ENCODE measurements at places on chromosomes 2 and 18. TPM values are rescaled to one million over a fixed set of nuclear protein-coding genes. Genes with fewer than 3 reads are reported as not detected.

DNA sequence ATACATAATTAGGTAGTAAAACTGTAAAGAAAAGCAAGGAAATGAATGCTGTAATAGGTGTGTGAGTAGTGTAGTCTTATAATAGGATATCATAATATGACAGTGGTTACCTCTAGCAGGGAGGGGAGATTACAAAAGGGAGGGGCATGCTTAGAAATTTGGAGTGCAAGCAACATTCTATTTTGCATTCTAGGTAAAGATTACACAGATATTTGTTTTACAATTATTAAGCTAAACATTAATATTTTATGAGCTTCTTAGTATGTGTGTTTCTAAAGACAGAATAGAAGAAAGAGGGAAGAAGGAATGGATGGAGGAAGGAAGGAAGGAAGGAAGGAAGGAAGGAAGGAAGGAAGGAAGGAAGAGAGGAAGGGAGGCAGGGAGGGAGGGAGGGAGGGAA is 177.9 kb downstream of the PAX3 start:
- DNase-seq = no peak

The EFEMP1 gene
- 336 TPM for total RNA-seq

GRCh38 chr2:51903728-51904127 is 871.8 kb upstream of the NRXN1 start:
- no peak for DNase-seq

DNA sequence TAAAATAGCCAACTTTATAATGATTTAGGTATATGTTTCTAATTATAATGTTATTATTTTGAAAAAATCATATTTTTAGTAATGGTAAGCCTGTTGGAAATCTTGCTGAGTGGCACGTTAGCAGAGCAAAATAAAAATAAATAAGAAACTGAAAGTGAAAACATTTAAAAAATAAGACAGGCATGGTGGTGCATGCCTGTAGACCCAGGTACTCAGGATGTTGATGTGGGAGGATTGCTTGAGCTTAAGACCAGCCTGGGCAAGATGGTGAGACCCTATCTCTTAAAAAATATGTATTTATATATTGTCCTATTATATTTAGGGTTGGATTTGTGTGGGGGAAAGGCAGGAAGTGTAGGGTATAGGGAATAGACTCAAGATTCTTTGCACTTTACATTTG is 15.8 kb upstream of the ANKRD12 start:
- no peak for DNase-seq

DNA sequence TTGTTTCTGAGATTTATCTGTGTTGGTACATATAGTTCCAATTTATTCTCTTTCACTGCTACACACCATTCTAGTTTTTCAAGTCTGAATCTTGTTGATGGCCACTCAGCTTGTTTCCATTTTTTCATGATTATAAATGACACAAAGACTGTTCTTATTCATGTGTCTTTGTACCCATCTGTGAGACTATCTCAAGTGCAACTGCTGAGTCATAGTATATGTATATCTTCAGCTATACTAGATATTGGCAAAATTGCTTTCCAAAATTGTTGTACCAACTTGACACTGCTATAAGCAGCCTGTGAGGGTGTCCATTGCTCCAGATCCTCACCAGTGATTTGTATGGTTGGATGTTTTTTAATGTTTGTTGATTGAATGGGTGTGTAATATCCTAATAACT is 37.2 kb upstream of the RTN4 start:
- DNase-seq = no peak

The KRCC1 gene
- 8.0 TPM for total RNA-seq

The NETO1 gene
- total RNA-seq = not detected

The EHD3 gene
- total RNA-seq = 17.5 TPM

DNA sequence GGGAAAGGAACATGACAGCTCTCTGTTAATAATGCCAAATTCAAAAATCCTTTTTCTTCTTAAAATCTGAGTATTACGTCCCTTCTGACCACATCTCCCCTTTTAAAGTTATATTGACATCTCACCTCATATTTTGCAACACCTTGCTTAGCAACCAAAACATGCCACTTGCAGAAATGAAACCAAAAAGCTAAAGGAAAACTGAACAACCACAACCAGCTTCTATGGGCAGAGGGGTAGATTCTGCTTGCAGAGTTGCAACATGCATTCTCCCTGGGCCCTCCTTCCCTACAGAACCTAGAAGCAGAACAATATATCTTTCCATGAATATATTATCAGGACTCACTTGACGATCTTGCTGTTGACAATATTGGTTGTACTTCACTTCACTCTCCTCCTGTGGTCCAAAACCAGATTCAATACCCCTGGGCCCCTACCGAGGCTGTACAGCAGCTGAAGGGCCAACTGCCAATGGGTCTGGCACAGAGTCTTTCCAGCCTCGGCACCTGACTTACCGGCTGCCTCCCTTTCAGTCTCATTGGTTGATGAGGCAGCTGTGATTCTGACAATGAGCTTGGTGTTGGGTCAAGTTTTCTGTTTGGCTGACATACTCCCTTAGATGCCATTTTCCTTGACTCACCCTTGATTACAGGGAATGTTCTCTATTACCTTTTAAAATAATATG is 616.6 kb downstream of the ZEB2 start:
- DNase-seq = no peak

DNA sequence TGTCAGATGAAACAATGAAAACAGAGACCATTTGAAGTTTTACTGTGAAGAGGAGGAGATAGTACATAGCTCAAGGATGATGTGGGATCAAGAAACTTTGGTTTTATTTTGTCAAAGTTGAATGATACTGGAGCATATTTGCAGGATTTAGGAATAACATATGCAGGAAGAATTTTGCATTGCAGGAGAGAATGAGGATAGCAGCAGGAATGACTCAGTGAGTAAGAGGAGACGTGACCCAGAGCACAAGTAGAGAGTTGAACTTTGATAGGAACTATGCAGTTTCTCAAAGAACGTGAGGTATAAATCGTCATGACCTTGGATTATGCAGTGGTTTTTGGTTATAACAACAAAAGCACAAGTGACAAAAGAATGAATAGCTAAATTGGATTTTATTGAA is 47.7 kb downstream of the MAPRE2 start:
- DNase-seq = peak; percentile 12

- peak; percentile 72 for DNase-seq
Measured at GRCh38 chr2:199471443-199472057, 13.8 kb upstream of the SATB2 start.

The MSTN gene
- total RNA-seq = 0.03 TPM

GRCh38 chr18:12767580-12768155 is 64.8 kb downstream of the PSMG2 start:
- no peak for DNase-seq

DNA sequence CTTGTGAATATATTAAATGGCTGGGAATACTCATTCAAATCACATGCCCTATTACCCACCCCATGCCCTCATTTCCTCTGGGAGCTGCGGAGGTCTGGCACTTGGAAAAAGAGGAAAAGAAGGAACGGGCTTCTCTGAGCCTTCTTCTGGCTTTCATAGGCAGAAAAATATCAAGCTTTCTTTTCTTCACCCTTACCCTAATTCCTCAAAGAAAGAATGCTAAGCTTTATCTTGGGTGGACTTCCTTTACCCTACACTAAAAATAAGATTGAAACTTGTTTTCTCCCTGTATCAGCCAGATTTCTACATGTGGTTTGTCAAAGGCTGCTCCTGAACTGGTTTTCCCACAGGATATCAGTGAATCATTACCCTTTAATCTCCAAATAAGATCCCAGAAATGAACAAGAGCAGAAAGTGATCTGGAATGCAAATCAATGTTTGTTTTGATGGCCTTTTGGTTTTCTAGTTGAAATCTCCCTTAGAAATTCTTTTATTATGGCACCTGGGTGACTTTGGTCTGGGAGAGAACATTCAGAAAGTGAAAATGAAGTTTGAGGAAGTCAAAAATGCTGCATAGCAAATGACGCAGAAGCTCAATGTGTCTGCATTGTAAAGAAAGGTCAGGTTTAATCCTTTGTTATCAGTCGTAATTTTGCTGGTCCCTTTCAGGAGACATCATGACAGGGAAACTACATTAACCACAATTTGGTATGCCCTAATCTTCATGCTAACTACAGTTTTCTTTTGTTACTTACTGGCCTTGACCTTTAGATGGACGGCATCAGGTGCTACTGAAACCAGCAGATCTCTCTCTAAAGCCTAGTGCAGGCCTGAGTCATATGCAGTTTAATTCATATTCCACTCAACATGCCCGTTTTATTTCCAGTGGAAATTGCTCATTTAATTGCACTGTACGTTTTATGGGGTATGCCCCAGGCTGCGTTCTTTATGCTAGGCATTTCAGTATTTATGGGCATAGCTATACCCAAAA is 46.6 kb upstream of the HNRNPA3 start:
- peak; percentile 70 for DNase-seq

GRCh38 chr18:3972291-3972930 is 482.7 kb downstream of the DLGAP1 start:
- no peak for DNase-seq

- peak; percentile 11 for DNase-seq
Measured at GRCh38 chr2:16729335-16729734, 63.7 kb upstream of the CYRIA start.

GRCh38 chr2:189698020-189698887 is 23.8 kb downstream of the ANKAR start:
- no peak for DNase-seq

The LPIN1 gene
- 38.5 TPM for total RNA-seq

- no peak for DNase-seq
Measured at GRCh38 chr2:30663321-30663720, 143.9 kb downstream of the CAPN13 start.

GRCh38 chr2:204145791-204146190 is 209.2 kb downstream of the ICOS start:
- no peak for DNase-seq

The ASAP2 gene
- 24.0 TPM for total RNA-seq

DNA sequence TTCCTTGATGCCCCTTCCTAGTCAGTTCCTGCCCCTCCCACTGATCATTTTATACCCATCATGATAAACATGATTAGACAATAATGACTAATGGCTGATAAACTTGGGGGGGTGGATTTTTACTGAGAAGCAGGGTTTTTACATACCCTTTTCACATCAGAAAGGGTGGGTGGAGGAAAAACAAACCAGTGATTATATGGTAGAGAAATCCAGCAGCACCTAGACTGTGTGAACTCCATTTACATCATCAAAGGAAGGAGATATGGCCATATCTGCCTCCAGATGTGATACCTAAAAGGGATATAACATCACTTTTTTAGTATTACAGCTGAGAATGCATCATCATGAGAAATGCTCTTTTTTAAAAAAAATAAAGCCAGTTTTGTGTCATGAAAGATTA is 89.9 kb downstream of the ANKRD12 start:
- DNase-seq = no peak

- DNase-seq = no peak
Measured at GRCh38 chr18:24862201-24862816, 401.9 kb downstream of the HRH4 start.

DNA sequence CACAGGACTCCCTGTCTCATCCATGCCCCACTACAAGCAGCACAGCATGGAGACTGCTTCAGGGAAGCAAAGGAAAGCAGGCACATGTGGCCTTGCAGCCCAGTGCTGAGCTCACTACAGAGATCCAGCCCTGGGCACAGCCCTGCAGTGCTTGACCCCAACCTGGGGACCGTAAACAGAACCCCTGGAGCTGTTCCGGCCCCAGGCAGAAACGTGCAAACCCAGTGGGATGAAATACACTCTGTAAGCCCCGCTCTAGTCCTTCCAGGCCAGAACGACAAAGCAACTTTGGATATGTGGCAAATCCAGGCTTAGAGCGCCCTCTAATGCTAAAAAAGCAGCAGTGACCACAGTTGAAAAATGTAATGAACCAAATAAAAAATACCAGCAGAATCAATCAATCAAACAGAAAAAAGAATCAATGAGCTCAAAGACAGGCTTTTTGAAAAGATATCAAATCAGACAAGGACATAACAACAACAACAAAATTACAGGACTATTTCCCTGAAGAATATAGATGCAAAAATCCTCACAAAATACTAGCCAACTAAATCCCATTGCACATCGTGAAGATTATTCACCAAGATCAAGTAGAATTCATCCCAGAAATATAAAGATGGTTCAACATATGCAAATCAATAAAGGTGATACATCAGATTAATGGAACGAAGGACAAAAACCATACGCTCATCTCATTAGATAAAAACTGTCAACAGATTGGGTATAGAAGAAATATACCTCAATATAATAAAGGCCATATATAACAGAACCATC is 45.6 kb downstream of the ZNF519 start:
- DNase-seq = peak; percentile 1

The SRD5A2 gene
- total RNA-seq = not detected

The CHN1 gene
- 10.2 TPM for total RNA-seq

The ACMSD gene
- not detected for total RNA-seq

DNA sequence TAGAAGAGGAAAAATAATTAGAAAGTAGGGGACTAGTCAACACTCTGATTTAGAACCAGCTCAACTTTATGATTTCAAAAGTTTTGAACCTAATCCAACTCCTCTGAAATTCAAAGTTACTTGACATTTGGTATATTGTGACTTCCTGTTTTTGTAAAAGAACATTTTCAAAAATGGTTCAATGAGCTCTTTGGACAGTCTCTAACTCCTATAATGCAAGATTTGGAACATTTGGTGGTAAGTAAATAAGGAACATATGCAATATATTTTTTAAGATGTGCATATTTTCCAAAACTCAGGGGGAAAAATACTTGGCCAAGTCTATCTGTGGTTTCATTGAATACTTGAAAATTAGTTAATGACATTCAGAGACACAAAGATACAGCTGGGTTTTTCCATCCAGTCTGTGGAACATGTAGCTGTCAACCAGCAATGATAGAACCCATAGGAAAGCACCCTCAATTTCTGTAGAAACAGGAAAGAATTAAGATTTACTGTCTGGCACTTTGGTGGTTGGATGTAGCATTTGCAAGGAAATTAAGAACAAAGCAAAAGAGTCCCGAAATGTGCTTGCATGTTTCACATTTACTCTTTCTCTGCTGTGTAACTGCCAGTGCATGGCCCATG is 17.0 kb upstream of the ANKRD44 start:
- DNase-seq = no peak

GRCh38 chr2:173472112-173472511 is 117.4 kb downstream of the CDCA7 start:
- no peak for DNase-seq

The CFC1 gene
- total RNA-seq = not detected

The C2orf72 gene
- 3.0 TPM for total RNA-seq

The SAP130 gene
- 13.0 TPM for total RNA-seq

The EEF1B2 gene
- total RNA-seq = 1,217 TPM

GRCh38 chr2:43507137-43507536 is 88.7 kb downstream of the THADA start:
- peak; percentile 18 for DNase-seq
